ENCODE measurements at places on chromosomes 11 and 22.
A peak's percentile ranks its signal among the peaks of the same experiment; 100 is the strongest.

DNA sequence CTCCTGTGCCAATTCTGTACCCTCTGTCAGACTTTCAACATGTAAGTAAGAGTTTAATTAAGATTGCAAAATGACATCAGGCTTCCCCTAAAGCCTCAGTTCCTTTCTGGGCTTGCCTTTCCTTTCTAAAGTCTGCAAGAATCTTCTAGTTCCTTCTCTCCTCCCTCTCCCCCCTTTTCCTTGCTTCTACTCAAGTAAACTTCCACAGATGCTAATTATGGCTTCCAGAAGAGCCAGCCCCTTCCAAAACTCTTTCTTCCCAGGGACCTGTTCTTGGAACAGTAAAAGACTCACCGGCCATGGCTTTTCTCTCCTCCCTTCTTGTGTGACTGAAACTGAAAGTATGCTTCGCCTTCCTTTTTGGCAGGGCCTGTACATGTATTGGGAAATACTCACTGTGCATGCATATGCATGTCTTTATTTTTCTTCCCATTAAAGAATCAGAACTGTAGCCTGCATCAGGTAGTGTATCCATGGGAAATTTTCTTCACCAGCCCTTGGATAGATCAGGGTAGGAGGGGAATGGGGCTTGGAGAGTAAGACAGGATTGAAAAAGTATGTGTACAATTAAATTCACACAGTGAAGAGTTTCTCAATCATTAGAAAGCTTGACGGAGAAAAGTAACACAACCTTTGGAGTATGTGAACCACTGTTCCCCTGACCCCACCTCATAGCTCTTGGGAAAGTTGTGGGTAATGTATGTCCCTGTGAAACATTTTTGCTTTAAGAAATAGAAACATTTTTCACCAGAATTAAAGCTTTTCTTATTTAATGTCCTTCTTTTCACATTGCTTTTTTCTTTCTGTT is at the start of gene CASP1:
Gene CASP1, minus strand, starts transcription at position 332 of the 808 bp plus-strand sequence. Its CDS starts 31 bp downstream, at position 301.
- no peak for DNase-seq

DNA sequence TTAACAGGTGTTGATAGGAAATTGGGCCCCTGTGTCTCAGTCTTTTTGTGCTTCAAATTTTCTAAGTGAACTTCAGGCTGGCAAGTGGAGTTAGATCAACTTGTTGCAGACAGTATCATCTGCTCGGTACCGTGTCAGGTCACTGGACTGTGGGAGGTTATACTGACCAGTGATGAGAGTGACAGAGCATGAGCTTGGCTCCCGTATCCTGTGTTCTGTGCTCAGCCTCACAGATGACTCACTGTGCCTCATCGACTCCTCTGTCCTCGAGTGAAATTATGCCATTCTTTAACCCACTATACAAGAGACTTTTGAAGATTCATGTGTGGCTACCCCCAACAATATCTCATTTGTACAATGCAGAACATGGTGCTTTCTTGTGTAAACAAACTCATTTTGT is 7.9 kb downstream of the GRAP2 start:
- peak; percentile 43 for DNase-seq

GRCh38 chr11:45778341-45778740 is 26.6 kb upstream of the SLC35C1 start:
- no peak for DNase-seq

DNA sequence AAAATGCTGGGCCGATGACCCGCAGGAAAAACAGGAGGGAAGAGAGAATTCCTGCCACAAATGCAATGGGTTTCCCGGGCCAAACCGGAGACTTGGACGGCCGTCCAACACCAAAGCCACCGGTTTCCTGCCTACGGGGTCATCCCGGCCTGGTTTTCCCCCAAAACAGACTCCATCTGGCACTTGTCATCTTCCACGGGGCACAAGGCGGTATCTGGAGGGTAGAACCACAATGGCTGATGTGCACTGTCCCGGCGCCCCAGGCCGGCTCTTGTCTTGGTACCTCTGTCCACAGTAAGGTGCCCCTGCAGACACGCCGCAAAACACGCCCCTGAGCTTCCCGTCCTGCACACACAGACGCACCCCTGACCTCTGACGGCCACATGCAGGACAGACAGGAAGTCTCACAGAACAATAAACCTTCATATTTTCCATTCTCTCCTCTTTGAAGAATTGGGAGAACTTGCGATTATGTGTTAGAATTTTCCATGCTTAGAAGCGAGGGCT is 20.1 kb downstream of the CELSR1 start:
- no peak for DNase-seq

- no peak for DNase-seq
Measured at GRCh38 chr11:12529041-12529440, 145.2 kb upstream of the TEAD1 start.

DNA sequence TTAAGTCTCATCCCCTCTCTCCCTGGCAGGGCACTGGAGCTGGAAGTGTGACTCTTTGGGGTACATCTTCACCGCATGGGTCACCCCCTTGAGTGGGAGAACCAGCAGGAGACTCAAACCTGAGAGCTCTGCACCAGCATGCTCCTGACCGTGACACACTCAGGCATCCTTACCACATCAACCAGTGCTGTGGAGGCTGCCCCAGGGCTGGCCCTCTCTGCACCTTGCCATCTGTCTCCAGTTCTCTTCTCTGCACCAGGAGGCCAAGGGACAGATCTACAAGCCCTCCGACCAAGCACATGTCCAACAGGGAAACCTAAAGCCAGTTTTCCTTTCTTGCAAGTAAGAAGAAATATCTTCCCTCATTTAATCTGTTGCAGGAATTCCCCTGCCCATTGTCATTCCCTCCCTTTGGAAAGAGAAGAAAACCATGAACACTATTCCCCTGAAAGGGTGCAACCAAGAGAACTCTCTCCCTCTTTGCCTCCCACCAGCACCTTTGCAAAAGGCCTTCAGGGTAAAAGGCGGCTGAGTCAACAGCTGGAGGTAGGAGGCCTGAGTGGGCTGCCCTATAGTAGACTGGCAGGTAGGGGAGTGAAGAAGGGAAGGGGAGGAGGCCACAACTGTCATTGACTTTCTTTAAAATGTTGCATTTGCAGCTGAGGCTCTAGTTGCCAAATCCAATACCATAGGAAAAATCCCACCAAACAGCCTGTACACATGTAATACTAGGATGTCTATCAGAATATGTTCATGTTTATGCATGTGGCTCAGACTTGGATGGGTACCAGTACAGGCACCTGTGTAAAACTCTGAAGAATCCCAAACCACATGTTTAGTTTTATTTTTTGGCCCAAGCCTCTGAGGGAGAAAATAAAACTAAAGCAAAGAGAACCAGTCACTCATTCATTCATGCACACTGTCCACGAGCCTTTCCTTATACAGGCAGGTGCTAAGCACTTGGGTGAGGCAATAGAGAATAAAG is 117.0 kb downstream of the WT1 start:
- DNase-seq: no peak

DNA sequence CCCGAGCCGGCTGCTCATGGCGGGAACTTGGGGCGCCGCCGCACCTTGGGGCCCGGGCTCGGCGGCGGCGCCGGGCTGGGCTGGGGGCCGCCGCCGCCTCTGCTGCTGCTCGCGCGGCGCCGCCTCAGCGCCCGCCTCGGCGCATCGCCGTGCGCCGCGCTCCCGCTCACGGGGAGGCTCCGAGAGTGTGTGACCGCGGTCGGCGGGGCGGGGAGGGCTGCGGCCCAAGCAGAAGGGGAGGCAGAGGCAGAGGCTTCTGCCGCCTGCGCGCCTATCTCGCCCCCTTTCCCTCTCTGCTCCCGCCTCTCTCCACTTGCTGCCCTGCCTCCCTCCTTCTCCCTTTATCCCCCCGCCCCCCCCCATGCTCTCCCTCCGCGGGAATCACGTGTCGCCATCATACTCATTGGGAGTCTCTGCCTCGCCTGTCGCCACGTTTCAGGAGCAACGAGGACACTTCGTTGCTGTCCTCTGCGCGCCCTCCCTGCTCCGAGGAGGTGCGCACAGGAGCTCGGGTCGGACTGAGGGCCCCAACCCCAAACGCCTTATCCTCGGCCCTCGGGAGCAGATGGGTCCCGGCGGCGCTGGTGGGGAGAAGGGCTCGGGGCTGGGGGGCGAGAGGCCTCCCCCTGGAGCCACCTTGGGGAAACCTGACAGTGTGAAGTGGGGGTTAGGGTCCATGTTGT is at the start of gene GUCY1A2:
Gene GUCY1A2, minus strand, starts transcription at position 258 of the 683 bp plus-strand sequence. CDS start 421 bp downstream, outside the sequence.
- no peak for DNase-seq

GRCh38 chr22:19943082-19944026 is 1.7 kb upstream of the TXNRD2 start:
- peak; percentile 84 for DNase-seq

- DNase-seq: peak; percentile 6
Measured at GRCh38 chr11:123742031-123742723, 717 bp upstream of the ZNF202 start.

DNA sequence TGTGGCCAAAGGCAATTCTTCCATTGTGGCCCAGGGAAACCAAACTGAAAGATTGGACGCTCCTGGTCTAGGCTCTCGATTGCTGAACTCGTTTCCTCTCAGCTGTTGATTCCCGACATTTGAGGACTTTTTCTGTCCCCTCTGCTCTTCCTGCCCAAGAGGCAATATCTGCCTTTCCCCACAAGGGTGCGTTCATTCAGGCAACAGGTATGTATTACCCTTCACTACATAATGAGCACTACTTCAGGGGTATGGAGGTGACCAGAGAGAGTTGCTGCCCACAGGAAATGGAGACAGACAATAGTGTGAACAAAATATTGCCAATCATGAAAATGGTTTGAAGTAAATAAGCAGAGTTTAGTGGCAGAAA is 8.2 kb downstream of the PTH start:
- peak; percentile 26 for DNase-seq

DNA sequence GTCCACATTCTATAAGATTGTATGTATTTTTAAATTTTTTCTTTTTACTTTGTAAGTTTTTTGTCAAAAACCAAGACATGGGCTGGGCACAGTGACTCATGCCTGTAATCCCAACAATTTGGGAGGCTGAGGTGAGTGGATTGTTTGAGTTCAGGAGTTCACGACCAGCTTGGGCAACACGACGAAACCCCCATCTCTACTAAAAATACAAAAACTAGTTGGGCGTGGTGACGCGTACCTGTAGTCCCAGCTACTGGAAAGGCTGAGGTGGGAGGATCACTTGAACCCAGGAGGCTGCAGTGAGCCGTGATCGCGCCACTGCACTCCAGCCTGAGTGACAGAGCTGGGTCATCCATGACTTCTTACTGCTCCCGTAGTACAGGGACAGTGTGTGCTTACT is 84.8 kb upstream of the PRDM11 start:
- DNase-seq: no peak

DNA sequence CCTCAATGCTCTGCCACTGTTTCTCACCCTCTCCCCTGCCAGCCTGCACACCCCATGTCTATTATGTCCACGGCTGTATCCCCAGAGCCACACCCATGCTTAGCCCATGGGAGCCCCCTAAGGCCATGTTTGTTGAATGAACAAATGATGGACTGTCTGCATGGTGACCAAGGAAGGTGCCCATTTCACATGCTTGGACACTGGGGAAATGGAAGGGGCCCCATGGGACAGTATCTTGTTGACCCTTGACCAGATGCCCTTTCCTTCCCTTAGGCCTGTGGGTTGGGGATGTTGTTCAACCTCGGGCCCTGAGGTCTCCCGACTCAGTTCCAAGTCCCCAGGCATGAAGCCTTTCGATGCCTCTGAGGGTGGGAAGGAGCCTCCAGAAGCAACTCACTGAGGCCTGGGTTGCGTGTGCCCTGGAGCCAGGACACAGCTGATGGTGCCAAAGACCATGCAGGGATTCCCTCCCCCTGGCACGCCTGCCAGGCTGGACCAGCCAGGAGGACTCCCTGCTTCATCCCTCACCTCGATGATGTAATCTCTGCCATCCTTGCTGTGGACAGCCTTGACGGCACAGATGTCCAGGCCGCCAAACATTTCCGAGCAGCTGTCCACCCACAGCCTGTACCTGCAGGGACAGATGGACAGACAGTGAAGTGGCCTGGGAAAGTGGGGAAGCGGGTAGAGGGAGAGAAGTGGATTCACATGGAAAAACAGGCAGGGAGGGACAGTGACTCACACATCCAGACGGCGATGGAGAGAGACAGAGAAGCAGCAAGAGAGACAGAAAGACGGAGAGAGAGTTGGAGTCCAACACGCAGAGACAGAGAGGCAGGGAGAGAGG is 58.9 kb downstream of the FBXO7 start:
- DNase-seq: no peak

DNA sequence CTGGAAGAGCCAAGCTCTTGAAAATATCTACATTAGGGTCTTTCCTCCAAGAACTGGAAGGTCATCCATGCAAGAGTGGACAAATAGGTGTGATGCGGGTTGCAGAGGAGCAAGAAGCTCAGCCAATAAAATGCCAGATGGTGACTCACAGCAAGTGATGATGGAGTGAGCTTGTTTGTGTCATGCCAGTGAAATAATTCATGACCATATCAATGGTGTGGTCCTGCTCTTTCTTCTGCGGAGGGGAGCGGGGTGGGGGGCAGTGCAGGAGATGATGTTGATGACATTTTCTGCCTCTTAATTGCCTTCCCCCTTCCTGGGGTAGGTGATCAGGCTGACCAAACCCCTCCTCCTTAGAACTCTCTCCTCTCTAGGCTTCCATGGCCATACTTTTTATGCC is 118.5 kb upstream of the TIMP3 start:
- DNase-seq: no peak

GRCh38 chr11:13289081-13289480 is 11.5 kb downstream of the BMAL1 start:
- peak; percentile 21 for DNase-seq

- peak; percentile 51 for DNase-seq
Measured at GRCh38 chr22:22942511-22943329, 55.1 kb downstream of the IGLL5 start.

DNA sequence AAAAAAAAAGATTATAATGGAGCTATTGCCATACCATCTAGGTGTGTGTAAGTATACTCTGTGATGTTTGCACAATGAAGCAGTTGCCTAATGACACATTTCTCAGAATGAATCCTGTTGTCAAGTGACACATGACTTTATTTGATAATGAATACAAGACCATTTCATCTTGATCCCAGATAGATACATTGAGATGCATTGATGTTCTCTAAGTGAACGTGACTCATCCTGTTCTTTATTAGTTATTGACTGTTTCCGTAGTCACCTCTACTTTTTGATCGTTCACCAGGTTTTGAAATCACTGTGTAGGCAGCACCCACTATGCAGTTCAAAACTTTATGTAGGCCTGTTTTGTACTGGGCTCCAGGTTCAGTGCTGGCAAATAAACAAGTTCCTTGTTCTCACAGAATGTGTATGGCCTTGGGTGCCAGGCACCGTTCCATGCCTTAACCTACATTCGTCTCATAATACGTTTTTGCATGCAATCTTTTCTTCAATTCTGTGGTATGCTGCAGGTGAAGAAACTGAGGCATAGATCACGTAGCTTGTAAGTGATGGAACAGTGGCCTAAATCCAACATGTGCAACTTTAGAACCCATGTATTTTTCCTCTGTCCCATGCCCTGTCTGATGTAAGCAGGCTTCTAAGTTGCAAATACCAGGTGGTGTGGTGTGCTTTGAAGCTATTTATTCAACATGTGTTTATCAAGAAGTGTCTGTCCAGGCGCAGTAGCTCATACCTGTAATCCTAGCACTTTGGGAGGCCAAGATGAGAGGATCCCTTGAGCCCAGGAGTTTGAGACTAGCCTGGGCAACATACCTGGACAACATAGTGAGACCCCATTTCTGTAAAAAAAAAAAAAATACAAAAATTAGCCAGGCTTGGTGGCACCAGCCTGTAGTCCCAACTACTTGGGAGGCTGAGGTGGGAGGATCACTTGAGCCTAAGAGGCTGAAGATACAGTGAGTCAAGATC is 10.4 kb downstream of the SREBF2 start:
- DNase-seq: no peak

Measured in RKO (cell line).